ENCODE measurements at places on chromosomes 6 and 20.
A peak's percentile ranks its signal among the peaks of the same experiment; 100 is the strongest.

- DNase-seq = no peak
Observed at GRCh38 chr6:38755874-38756273, 40.8 kb downstream of the DNAH8 start.

- no peak for DNase-seq
Observed at GRCh38 chr6:45763281-45763680, 252.4 kb downstream of the CLIC5 start.

DNA sequence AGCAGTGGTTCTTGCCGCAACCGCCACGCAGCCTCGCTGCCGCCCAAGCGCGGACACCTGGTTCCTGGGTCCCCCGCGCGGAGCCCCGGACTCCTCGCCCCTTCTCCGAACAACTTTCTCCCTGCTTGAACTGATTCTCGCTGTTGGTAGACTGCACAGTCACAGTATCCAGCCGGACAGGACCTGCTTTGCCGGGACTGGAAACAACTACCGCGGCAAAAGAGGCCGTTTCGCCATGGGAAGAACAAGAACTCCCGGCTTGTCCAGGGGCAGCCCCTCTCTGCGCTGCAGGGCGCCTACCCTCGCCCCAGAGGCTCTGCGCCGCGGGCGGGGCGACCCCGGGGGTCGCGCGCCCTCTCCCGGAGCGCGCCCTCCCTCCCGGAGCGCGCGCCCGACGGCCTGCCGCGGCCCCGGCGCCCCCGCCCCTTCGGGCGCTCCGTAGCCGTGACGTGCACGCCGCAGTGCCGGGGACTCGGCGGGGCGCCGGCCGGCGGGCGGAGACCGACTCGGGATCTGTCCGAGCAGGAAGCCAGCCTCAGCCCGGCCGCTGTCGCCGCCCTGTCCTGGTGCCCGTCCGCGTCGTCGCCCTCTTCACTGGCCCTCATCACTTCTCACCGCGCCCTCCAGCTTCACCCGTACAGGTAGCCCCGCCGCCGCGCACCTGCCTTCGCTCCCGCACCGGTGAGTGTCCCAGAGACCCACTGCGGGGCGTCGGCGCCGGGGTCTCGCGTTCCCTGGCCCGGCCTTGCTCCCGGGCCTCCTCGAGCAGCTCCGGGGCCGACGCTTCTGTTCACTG is at the start of gene MYO6:
Gene MYO6 (plus strand): TSS at position 497 of the 796 bp plus-strand sequence. CDS start 68,309 bp downstream, outside the sequence.
- DNase-seq = peak; percentile 1

DNA sequence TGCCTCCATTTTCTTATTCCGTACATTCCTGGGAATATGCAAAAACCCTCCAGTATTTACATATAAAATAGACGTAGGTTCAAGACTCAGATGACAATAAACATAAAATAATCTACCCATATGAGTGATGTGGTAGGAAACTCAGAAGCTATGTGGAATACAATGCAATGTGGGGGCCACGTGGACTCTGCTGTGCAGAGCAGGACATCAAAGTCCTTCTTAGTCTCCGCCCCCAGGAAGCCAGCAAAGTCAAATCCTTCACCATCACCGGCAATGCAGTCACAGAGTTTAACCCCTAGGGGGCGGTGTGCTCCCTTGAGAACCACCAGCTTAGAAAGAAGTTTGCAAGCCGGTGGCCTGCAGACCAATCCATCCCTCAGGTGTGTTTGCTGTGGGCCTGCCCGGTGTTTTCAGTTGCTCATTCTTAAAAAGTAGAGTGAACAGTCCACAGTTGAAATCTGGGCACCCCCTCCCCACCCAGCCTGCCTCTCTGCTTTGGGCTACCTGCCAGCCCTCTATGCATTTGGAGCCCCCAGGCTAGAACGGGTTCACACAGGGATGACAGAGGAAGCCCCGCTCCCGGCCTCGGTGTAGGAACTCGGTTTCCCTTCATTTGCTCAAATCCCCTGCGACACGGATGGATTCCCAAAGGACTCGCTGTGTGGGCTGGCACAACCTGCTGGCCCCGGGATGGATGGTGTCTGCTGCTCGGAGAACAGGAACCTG is 59.9 kb downstream of the SULF2 start:
- peak; percentile 41 for DNase-seq

GRCh38 chr6:35377002-35377401 is 34.6 kb downstream of the PPARD start:
- DNase-seq = no peak

DNA sequence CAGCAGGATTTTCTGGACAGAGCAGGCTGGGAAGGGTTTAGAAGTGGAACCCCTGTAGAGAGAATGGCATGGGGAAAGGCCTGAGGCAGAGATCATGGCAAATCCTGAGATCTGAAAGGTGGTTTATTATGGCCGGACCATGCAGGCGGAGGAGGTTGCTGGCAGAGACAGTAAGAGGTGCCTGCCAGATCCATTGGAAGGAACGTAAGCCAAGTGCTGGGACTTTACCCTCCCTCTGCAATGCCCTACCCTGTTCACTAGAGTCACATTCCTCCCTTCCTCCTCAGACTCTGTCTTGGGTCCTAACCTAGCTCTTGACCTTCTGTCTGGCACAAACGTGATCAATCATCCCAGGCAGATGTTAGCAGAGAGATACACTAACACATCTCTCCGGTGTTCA is 66.4 kb upstream of the SLC22A23 start:
- no peak for DNase-seq

- DNase-seq = no peak
Observed at GRCh38 chr20:41462372-41463161, 95.9 kb upstream of the EMILIN3 start.

DNA sequence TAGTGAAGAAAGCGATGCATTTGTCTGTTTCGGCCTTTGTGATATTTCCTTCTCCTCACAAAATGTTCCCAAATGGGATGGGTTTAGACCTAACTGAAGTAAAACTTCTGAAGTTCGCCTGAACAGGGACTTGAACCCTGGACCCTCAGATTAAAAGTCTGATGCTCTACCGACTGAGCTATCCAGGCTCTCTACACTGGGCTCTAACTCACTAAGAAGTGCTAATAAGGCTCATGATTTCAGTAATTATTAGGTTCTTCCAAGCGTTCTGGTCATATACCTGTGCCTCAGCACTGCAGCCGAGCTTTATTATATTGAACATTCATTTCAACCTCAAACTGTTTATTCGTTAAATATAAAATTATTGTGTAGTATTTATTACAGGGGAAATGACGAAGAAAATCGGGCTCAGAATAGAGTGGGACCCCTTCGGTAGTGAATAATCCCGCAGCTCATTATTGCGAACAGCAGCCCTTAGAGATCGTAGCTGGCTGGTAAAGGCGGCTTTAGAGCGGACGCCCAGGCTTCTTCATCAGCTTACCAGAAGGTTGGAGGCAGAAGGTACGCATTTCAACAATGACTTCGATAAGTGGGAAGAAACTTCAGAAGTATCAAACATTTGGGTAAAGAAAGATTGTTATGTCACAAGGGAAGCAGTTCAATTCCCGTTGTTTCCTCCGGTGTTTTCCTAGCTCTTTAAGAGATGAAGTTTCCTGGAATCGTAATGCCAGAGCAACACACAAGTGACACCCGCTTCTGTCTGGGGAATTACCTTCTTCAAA is 119.0 kb upstream of the ZNF184 start:
- DNase-seq = no peak

GRCh38 chr6:121959501-121959900 is 440.0 kb upstream of the HSF2 start:
- DNase-seq = no peak

- no peak for DNase-seq
Observed at GRCh38 chr6:7073821-7074525, 33.8 kb upstream of the RREB1 start.

- no peak for DNase-seq
Observed at GRCh38 chr20:58205850-58206249, 22.6 kb downstream of the ANKRD60 start.

DNA sequence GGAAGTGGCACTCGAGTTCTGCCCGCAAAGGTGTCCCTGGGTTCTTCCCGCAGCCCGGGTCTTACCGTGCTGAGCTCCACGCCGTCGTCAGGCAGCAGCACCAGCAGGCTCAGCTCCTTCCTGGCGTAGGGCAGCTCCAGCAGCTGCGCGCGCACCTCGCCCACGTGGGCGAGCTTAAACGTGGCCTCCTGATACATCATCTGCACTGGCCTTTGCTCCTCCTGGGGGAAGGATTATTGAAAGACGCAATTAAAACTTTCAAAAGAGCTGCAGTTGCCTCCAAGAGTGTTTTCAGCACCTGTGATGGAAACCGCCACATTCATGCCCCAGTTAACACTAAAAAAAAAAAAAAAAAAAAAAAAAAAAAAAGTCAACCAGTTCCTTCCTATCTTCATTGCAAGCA is 11.3 kb downstream of the SERPINB9 start:
- DNase-seq = peak; percentile 38

DNA sequence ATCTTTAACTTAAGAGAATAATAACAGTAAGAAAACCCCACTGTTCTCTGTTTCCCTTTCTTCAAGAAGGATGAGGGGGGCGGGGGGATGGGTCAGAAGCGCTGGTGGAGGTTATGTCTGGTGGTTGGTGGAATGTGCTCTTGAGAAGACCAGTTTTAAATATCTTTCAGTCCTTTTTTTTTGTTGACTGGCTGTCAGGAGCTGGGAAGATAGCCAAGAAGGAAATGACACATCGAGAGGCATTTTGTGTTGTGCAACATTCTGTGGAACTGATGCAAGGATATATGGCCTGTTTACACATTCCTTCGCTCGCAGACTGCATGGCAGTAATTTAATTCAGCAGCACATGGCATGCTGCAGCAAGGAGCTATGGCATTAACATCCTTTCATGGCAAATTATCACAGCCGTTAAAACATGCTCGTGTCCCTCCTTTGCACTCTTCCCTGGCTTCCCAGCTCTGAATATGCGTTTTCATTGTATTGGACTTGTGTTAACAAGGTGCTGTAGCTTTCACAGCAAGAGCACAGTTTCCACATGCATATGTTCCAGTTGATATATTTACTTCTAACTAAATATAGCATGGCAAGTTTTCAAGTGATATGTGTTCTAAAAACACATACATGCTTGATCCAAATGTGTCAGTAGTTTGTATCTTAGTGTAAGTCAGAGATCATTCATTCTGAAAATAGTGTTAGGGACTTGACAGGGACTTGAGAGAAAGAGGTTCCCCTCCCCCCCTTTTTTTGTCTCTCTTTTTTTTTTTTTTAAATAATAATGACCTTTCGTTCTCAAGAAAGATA is 68.2 kb upstream of the SUPT3H start:
- DNase-seq = no peak

DNA sequence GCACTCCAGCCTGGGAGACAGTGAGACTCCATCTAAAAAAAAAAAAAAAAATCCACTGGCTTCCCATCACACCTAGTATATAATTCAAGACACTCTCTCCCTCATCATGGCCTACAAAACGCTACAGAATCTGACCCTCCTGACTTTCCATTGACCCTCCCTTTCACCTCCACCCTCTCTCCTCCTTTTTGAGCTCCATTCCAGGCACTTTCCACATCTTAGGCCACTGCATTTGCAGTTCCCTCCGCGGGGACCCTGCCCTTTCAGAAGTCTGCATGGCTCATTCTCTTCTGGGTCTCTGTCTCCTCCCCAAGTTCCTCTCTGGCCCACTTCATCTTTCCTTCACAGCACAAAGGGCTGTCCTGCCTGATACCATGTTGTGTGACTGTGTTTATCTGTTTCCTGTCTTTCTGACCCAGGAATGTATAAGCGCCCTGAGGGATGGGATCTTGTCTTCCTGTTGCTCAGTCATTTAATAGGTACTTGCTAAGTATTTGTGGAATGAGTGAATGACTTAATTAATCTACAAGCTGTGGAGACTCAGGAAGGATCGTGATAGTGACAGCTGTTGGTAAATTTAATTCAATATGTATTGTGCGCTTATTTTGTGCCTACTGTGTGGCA is 35.2 kb downstream of the NCR2 start:
- no peak for DNase-seq

DNA sequence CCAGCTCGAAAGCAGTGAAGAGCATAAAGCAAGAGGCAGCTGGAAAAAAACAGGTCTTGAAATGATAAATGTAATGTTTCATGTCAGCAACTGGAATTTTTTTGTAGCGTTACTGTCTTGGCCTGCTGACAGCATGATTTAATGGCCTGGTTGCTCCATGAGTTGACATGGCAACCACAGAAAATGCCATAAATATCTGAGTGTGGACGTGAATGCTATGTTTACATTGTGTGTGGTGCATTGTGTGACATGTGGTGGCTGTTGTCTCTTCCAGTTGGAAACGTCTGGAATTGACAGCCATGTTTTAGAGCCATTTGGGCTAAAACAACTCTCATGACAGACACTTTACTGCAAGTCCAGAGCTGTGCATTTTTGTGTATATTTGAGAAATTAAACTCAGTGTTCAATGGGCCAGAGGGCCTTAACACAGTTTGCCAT is 170.0 kb downstream of the FOXA2 start:
- DNase-seq = no peak

GRCh38 chr6:137754366-137754765 is 112.7 kb upstream of the TNFAIP3 start:
- no peak for DNase-seq

DNA sequence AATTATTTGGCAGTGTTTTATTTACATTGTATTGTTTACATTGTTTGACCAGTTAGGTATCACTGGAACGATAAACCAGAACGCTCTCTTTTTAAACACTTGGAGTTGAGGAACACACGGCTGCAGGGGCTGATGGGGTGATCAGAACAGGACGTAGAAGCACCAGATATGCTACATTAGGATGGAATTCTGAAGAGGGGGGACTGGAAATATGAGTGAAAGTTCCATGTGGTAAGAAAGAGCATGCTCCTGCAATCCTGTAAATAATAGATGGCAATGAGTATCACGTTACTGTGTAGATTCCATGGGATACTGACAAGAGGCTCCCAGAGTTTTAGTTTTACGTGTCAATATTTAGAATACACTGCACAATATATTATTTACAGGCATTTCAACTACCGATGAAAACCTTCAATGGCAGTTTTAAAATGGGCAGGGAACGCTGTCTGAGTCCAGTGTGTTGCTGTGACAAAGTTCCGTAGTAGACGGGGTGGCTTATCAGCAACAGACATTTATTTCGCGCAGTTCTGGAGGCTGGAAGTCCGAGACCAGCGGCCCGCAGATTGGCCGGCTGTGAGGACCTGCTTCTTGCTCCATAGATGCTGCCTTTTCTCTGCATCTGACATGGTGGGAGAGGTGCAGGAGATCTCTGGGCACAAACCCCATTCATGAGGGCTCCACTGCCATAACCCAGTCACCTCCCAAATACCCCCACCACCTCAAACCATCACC is 43.1 kb downstream of the SYNJ2 start:
- no peak for DNase-seq

All from stimulated activated CD8-positive, alpha-beta memory T cell treated with anti-CD3 and anti-CD28 coated beads, Interleukin-7, amount 100 ng/mL, for 24 hours (primary cell).